Amniotic epithelial cell (primary cell): ENCODE measurements at places on chromosomes 13 and 19.

- DNase-seq, result no peak
Measured at GRCh38 chr19:16790051-16790450, 39.1 kb upstream of the SIN3B start.

DNA sequence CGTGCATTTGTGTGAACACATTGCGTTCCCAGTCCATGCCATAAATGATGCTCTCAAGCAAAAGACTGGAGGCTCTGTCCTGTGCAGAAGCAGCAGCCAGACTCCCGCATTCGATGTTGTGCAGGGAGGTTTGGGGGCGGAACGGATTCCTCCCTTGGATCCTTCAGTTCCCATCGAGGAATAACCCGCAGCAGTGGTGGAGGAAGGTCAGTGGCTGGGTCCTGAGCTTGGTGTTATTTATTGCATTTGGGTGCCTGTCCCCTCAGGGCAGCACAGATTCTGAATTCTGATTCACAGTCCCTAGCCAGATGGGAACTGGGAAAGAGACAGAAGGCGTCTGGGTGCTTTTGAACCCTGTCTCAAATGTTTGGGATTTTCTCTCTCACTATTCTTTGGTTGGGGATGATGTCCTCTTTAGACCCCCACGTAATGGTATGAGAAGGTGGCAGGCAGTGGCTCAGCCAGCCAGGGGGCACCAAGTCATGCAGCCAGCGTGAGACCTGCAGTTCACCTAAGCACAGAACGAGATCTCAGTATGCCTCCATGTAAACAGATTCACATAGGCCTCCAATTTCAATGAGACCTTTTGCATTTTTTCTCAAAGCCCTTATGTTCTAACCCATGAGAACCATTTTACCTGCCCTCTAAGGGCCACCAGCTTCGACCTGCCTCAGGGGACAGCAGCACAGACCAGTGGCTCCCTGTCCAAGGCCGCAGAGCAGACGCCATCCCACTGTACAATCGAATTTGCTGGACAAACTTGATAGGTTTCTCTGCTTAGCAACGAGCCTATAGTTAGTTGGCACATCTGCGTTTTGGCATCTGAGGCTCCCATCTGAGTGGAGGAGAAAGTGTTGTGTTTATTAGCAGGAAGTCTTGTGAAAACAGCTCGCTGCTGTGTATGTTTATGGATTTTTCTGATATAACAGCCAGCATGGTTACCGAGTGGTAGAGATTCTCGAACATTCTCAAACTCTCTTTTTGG lies 17.8 kb downstream of the KCTD15 start:
- no peak for DNase-seq

DNA sequence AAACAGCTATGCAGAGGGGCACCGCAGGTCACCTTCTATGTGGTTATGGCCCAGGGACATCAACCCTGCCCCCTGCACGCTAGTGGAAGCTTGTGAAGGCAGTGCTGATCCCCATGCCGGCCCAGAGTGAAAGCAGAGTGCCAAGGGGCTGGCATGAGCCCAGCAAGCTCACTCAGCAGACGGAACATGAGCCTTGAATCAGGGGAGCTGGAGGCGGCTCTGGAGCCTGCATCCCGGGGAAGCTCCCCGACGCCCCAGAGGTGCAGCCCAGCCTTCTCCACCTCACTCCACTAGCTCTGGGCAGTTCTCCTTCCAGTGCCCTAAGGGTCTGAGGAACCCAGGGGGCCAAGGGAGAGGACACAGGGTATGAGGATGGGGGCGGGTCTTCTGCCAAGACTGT lies 19.0 kb upstream of the ISYNA1 start:
- DNase-seq, result no peak

- DNase-seq, result no peak
Measured at GRCh38 chr19:12921047-12921446, 2.0 kb upstream of the SYCE2 start.

- no peak for DNase-seq
Measured at GRCh38 chr19:38319421-38320258, at the start of gene KCNK6. Gene KCNK6 (plus strand): TSS chr19:38319845. CDS start chr19:38319951, 106 bp downstream.

GRCh38 chr19:39299404-39299803 lies 3.2 kb downstream of the IFNL1 start:
- DNase-seq, result no peak

DNA sequence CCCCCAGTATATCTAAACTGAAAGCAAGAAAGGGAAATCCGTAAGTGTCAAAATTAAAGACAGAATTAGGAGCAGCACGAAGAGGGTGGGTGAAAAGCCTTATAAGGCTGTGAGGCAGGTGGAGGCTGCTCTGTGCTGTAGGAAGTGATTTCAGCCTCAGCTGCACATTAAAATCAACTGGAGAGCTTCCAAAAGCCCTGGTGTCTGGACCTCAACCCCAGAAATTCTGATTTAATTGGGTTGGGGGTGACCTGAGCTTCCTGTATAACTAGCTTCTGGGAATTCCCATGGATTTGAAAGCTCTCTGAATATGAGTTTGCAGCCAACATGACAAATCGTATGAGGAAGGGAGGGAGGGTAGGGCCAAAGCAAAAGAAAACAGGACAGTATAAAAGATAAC lies 242.4 kb upstream of the TMTC4 start:
- no peak for DNase-seq

- DNase-seq, result no peak
Measured at GRCh38 chr13:86892330-86892729, 778.8 kb upstream of the SLITRK5 start.

DNA sequence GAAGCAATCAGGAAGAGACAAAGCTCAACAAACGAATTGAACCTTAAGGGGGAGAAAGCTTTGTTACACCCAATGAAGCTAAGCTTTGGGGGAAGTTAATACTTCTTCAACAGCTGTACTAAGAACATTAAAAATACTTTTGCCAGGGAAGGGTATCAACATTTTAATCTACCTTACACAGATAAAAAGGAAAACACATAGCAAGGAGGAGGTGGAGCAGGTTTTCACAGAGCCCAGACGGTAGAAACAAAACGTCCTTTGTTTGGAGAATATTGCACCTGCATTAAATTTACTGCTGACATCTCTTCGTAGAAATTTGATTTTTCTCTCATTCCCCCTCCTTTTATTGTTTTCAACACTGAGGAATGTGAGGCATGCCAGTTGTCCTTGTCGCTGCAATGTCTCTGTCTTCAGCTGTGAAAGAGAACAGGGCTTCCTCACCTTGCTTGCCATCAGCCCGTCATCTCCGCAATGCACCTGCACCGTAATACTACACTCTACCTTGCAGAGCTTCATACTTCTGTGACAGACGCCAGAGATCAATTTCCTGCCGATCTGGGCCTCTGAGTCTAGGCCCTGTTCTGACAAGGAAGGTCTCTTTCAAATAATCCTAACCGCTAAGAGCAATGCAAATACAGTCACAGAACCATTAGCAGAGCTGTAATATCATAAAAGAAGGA lies 270.8 kb downstream of the SPRY2 start:
- no peak for DNase-seq

GRCh38 chr13:114088234-114088633 lies 44.2 kb downstream of the RASA3 start:
- no peak for DNase-seq

GRCh38 chr13:32746474-32746873 lies 160.2 kb downstream of the PDS5B start:
- DNase-seq, result peak; percentile 76

DNA sequence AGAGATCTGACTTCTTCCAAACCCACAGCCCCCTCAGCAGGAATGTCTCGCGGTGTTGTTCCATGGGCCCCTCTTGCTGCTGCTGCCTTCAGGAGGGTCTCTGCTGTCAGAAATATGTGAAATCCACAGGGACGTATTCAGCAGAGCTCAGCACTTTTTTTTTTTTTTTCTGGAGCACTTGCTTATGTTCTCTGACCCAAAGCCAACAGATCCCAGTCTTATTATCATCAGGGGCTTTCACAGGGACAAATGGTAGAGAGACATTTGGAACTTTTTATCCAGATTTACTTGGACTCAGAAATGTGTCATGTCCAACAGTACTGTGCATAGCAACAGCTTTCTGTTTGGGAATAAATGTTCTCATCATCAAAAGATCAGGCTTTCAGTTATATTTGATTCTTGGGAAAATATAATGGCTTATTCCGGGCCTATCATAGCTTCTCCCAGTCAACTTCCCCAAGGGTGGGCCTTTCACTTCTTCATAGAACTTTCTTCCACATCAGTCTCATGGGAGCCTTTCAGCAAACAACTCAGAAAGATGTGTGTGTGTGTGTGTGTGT lies 332.7 kb downstream of the ZNF536 start:
- DNase-seq, result no peak

DNA sequence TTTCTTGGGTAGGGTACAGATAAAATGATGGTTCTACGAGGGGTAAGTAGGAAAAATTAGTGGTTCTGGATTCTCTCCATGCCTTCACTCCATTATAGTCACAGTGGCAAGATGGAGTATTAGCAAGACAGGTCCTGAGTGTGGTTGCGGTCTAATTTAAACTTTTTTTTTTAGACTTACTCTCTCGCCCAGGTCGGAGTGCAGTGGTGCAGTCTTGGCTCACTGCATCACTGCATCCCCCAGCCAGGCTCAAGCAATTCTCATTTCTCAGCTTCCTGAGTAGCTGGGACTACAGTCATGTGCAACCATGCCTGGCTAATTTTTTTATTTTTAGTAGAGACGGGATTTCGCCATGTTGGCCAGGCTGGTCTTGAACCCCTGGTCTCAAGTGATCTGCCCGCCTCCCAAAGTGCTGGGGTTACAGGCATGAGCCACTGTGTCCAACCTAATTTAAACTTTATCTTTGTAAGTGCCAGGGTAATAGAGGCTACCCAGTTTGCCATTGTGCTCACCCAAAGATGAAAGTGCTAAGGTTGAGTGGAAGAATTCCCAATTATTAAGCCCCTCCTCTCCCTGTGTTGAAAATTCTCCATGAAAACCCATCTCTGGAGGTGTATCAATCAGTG lies 135.6 kb downstream of the TM9SF2 start:
- DNase-seq, result no peak

DNA sequence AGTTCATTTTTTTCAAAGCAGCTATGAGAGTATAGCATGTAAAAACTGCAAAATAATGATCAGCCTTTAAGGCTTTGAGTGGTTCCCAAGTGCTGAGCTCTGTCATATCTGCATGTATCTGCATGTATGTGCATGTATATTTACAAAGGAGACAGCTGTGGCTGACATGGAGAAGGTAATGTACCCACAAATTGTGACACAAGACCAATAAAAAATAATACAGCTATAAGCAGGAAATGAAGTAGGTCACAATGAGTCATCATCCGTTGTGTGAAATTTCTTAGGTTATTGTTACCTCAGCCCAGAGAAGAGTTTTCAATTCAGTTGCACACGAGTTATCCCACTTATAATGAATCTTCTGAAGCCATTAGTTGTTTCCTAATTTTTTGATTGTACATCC lies 60.9 kb upstream of the MED4 start:
- DNase-seq, result peak; percentile 50

DNA sequence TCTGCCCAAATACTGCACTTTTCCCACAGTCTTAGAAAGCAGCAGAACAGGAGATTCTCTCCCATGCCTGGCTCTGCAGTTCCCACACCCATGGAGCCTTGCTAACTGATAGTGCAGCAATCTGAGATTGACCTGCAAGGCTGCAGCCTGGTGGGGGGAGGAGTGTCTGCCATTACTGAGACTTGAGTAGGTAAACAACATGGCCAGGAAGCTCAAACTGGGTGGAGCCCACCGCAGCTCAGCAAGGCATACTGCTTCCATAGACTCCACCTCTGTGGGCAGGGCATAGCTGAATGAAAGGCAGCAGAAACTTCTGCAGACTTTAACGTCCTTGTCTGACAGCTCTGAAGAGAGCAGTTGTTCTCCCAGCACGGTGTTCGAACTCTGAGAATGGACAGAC lies 358.5 kb upstream of the PCDH9 start:
- DNase-seq, result no peak

DNA sequence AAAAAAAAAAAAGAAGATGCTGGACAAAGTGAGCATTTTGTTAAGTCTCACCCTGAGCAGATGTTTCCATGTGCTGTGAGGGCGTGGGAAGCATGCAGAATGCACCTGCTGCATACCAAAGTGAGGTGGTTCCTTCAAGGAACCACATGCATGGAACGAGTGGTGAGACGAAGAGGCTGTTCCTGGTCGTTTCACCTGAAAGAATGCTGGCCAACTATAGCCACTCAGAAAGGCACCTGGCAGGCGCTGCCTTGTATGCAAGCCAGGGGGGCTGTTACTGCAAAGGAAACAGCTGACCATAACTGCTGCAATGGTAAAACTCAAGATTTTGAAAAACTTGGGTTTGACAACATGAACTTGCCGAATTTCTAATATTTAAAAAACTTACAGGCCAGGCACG lies 14.7 kb downstream of the MIER2 start:
- no peak for DNase-seq

GRCh38 chr19:16039545-16039944 lies 36.8 kb upstream of the TPM4 start:
- DNase-seq, result no peak

DNA sequence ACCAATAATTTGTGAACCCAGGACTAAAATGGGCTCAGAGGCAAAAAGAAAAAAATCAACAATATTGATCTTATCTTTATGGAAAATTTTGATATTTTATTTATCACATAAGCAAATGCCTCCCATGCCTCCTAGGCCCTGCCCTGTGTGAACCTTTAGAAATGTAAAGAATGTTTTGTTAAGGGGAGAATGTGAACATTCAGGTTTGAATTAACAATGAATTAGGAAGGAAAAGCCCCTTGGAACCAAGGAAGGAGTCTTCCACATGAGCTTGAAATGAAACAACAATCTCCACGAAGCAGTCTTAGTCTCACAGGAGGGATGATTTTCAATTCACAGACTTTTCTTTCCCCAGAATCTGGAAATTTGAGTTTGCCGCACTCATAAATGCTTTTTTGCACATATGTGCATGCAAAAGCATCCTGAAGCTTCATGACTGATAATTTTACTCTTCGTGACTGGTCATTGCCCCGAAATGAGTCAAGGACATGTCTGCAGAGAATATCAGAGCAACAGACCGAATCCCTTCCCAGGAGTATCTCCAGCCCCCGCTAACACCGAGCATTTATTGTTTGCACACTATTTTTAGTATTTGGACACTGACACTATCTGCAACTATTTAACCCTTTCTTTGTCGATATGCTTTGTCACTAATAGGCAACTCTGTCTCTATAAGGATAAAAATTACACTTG lies 135.2 kb downstream of the DCT start:
- DNase-seq, result peak; percentile 55

GRCh38 chr13:39132286-39133230 lies 94.3 kb downstream of the NHLRC3 start:
- no peak for DNase-seq

DNA sequence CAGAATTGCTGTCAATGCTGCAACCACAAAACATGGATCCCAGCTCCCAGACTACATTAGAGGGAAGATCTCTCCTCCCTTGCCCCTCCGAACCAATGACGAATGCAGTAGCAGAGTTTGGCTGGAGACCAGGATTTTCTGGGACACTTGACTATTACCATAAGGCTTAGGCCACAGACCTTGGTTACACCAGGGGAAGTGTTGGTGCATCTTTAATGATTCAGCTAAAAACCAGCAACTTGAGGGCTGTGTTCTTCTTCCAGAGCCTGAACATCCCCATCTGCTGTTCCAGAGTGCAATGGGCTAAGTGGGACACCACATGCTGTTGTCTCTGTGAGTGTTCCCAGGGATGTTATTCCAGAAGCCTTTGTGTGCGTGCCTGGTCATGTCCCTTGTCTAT lies 528.2 kb downstream of the LMO7 start:
- DNase-seq, result no peak
